ENCODE measurements at places on chromosomes 6 and 20. TPM values are rescaled to one million over a fixed set of nuclear protein-coding genes. Genes with fewer than 3 reads are reported as not detected.

The CLVS2 gene
- not detected for polyA plus RNA-seq

The TREM1 gene
- 0.25 TPM for polyA plus RNA-seq

The ADGRG6 gene
- 67.2 TPM for polyA plus RNA-seq

The GJA10 gene
- not detected for polyA plus RNA-seq

The MRAP2 gene
- polyA plus RNA-seq = 0.10 TPM

The BEND3 gene
- polyA plus RNA-seq = 2.1 TPM

The LAMA2 gene
- polyA plus RNA-seq = 19.5 TPM

The TRIM31 gene
- not detected for polyA plus RNA-seq

The MAP7 gene
- 0.34 TPM for polyA plus RNA-seq

The SOX4 gene
- polyA plus RNA-seq = 6.5 TPM

The SPATA25 gene
- 0.11 TPM for polyA plus RNA-seq

The WFDC12 gene
- polyA plus RNA-seq = not detected

The GABRR1 gene
- not detected for polyA plus RNA-seq

The GSTA2 gene
- not detected for polyA plus RNA-seq

The SSTR4 gene
- not detected for polyA plus RNA-seq

The COX4I2 gene
- polyA plus RNA-seq = not detected

The BHLHE23 gene
- polyA plus RNA-seq = not detected

The FAM83B gene
- not detected for polyA plus RNA-seq

The ADGRF5 gene
- polyA plus RNA-seq = 0.11 TPM

The COL10A1 gene
- polyA plus RNA-seq = 17.3 TPM

The NT5DC1 gene
- 17.9 TPM for polyA plus RNA-seq

The DDO gene
- 1.3 TPM for polyA plus RNA-seq

The PRL gene
- polyA plus RNA-seq = not detected

The TOX2 gene
- polyA plus RNA-seq = 14.8 TPM

The FILIP1 gene
- polyA plus RNA-seq = 0.76 TPM

The POPDC3 gene
- 18.6 TPM for polyA plus RNA-seq

The SYNCRIP gene
- polyA plus RNA-seq = 29.2 TPM

The SYNDIG1 gene
- 0.02 TPM for polyA plus RNA-seq

The DDX43 gene
- polyA plus RNA-seq = 1.5 TPM

The BNIP5 gene
- not detected for polyA plus RNA-seq

The PMEPA1 gene
- 0.19 TPM for polyA plus RNA-seq

The CRIP3 gene
- polyA plus RNA-seq = not detected

The NKX2-2 gene
- polyA plus RNA-seq = not detected

The C6orf163 gene
- 0.33 TPM for polyA plus RNA-seq

The RNF217 gene
- 9.8 TPM for polyA plus RNA-seq

The MED20 gene
- polyA plus RNA-seq = 38.6 TPM

The JARID2 gene
- 5.6 TPM for polyA plus RNA-seq

The CD40 gene
- polyA plus RNA-seq = 1.5 TPM

The RALGAPA2 gene
- 1.8 TPM for polyA plus RNA-seq

The SIGLEC1 gene
- polyA plus RNA-seq = not detected

The OR12D1 gene
- polyA plus RNA-seq = not detected

The EFCAB8 gene
- not detected for polyA plus RNA-seq

The DEF6 gene
- polyA plus RNA-seq = 0.17 TPM

The TTLL9 gene
- polyA plus RNA-seq = 0.05 TPM

The DEFB124 gene
- polyA plus RNA-seq = not detected

The ADGB gene
- polyA plus RNA-seq = not detected

The UST gene
- 6.8 TPM for polyA plus RNA-seq

The TRMT11 gene
- polyA plus RNA-seq = 19.5 TPM

The CST7 gene
- polyA plus RNA-seq = not detected

The ZBP1 gene
- polyA plus RNA-seq = not detected

The TGIF2 gene
- polyA plus RNA-seq = 9.9 TPM

The MDFI gene
- polyA plus RNA-seq = not detected

The GNAS-AS1 gene
- 0.32 TPM for polyA plus RNA-seq

The COL9A1 gene
- not detected for polyA plus RNA-seq

The SLC23A2 gene
- 12.1 TPM for polyA plus RNA-seq

The ACOT8 gene
- 22.6 TPM for polyA plus RNA-seq

The CCND3 gene
- 29.6 TPM for polyA plus RNA-seq
